ENCODE measurements at places on chromosomes 4 and X.

- DNase-seq = no peak
These were observed 490.9 kb upstream of the INTU start for GRCh38 chr4:127141856-127142255.

DNA sequence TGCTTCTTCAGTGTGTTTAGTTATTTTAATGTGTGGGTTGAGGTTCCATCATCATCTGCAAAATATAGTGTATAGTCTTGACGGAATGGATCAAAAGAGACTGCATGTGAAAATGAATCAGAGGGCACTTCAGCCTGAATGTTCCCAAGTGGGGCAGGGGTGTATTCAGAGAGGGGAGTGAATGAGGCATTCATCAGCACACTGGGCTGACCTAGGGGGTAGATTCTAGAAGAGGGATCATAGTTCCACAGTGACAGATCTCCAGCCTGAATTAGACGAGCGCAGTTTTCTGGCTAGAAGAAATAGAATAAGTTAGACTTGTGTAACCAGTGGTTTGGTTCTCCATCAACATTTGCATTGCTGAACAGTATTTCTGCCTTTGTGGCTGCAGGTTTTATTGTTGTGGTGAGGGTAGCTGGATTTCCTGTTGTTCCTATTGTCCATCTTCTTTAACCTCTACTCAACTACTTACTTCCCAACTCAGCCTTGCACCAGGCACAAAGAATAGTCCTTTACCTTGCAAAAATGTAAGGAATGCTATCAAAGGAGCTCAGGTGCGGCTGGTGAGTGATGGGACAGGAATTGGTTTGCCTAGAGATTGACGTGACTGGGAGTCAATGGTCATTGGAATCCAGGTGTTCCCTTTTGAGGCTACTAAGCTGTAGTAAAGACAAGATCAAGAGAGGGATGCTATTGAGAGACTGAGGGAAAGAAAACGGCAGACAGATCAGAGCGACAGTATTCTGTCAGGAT lies 50.9 kb downstream of the NAP1L5 start:
- no peak for DNase-seq

- no peak for DNase-seq
These were observed 270.3 kb downstream of the BMPR1B start for GRCh38 chr4:95027905-95028618.

GRCh38 chr4:97073194-97073593 lies 1070.1 kb downstream of the STPG2 start:
- no peak for DNase-seq

GRCh38 chrX:118025226-118025625 lies 91.4 kb downstream of the KLHL13 start:
- no peak for DNase-seq

- no peak for DNase-seq
These were observed 25.8 kb downstream of the TRIM75 start for GRCh38 chr4:165079476-165079875.

DNA sequence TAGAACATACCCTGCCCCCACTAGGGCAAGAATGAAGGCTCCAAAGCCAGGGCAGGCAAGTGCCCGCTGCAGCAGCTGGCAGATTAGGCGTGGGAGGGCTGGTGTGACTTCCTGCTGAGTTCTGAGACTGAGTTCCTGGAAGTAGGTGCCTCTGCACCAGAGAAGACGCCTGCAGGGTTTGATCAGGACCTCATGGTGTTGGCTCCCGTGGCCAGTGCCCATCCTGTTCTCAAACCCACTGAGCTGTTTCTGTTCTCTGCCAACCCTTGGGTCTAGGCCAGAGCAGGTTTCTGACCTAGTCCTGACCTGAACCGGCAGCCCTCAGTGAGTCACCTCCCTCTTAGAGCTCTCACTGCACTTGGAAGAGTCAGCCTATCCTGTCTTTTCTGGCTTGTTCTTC lies 220.7 kb downstream of the HS6ST2 start:
- no peak for DNase-seq

GRCh38 chr4:159191989-159192388 lies 89.1 kb downstream of the RAPGEF2 start:
- no peak for DNase-seq

DNA sequence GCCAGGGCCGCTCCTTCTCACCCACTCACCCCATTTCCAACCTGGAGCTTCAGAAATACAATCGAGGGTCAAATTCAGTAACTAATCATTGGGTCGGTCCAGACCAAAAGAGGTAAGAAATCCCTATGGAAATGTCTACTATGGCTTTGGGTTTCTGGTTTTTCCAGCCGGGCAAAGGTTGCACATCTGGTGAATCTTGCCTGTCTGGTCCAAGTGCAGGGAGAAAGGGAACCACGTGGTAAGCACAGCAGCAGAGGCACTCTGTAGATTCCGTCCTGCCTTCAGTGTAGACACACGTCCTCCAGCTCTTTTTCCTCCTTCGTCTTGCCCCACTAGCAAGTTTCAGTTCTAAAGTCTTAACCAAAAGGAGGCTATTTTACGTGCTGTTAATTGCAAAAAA lies 218.0 kb upstream of the JADE1 start:
- no peak for DNase-seq

GRCh38 chr4:169045862-169046584 lies 36.0 kb upstream of the CBR4 start:
- no peak for DNase-seq

GRCh38 chrX:32532262-32532661 lies 679.1 kb downstream of the DMD start:
- no peak for DNase-seq

DNA sequence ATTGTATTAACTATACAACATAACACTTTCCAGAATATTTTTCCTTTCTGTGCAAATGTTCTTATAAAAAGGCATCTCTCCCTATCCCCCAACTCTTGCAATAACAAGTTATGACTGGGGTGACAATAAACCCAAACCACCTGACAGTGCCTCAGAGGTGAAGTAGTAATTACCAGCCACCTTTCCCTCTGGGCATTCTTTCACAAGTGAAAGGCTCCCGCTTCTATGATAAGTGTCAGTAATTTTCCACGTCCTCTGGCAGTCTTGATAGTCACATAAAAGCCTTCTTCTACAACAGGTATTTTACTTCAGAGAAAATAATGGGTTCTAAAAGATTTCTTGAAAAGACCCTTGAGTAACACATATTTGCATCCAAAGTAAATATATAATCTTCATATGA lies 82.7 kb downstream of the MANBA start:
- no peak for DNase-seq

DNA sequence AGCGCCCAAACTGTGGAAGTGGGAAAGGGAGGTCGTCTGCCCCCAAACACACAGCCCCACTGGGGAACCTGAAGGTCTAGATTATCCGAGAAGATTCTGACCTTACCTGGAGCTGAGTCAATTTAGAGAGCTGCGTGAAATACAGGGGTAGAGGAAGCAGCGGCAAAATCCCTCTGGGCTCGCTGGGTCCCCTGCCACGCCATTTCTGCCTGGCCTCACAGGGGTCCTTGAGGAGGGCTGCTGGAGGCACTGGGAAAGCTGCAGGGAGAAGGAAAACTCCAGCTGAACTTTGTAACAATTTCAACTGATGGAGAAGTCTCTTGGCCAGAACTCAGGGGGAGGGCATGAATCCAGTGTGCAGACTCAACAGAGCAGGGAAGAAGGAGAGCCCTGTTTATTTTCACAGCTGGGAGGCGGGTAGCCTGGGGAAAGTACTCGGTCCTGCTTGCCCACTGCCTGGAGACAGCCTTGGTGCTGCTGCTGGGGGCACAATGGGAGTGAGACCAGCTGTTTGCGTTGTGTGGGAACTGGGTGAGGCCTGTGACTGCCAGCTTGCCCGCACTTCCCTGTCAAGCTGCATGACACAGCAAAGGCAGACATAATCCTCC lies 93.2 kb upstream of the MAPK10 start:
- no peak for DNase-seq

GRCh38 chrX:40806513-40807220 lies 71.3 kb upstream of the MED14 start:
- DNase-seq = no peak

GRCh38 chrX:106898462-106898861 lies 4.7 kb downstream of the RIPPLY1 start:
- no peak for DNase-seq

- no peak for DNase-seq
These were observed 212.9 kb downstream of the TEX13C start for GRCh38 chrX:125532411-125533089.

Data from activated T-helper 1 cell treated with Interleukin-2 at 50 U/mL for 16 hours (primary cell).